ENCODE measurements at places on chromosomes 13 and 19.

DNA sequence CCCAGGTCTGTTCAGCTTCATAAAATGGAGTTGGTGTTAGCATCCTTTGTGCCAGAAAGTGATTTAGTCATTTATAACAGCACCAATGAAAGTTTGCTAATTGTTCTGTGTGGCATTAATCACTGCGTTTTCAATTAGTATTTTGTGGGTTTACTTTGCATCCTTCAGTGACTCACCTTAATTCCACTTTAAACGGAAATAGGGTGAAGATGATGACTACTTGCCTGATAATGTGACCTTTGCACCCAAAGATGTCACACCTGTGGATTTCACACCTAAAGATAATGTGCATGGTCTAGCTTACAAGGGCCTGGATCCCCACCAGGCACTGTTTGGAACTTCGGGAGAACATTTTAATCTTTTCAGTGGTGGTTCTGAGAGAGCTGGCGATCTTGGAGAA, 15.0 kb downstream of the GPATCH1 start:
- no peak for DNase-seq

GRCh38 chr19:28646629-28647028, 566.3 kb downstream of the UQCRFS1 start:
- no peak for DNase-seq

DNA sequence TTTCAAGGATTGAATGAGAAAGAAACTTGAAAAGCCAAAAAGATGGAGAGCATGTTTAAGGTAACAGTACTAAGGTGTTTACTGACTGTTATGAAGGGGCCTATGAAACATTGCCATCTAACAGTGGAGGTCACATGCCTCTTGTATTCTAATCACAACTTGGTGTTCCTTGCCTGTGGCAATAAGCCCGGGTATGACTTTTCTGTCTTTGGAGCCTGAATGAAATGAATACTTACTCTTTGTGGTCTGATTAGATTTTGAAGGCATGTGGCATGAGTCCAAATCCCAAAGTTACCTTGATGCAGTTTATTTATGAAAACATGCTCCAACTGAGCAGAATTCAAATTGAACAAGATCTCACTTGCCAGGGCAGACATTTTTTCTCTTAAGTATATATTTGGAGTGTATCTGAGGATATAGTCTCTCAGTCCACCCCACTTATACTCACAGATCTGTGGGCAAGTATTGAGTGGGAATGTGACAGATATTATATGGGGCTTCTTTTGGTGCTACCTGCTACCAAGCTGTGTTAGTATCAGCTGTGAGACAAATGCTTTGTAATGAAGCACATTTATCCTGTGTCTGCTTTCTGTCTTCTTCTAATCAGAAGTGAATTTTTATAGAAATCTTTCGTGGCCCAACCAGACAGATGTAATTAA, 67.5 kb downstream of the B3GLCT start:
- no peak for DNase-seq

DNA sequence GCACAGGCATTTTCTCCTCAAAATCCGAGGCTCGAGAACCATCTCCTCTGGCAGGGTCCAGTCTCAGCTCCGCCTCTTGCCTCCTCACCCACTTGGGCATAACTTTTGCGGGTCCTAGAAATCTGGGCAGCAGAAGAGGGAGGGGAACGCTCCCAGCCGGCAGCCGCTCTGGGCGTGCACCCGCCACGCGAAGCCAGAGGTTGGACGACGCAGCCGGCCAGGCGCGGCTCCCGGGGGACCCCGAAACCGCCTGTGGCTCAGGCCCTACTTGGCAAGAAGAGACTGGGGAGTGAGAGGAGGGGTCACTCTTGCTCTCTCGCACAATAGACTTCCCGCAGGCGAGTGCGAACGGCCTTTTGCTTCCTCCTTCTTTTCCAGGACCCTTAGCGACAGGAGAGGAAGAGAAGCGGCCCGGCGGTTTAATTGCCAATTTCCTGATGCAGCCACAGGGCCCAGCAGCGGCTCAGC, 6.0 kb upstream of the SOX1 start:
- no peak for DNase-seq

- peak; percentile 57 for DNase-seq
Observed at GRCh38 chr13:103451656-103452055, 385.4 kb upstream of the SLC10A2 start.
